ENCODE measurements at places on chromosomes 11 and 22.

GRCh38 chr11:86704710-86705109 is 32.3 kb upstream of the ME3 start:
- no peaks in the 10 kb centered on the region for H3K27me3 ChIP-seq
- no peak overlapping the region for H3K27ac ChIP-seq
- no peak for DNase-seq
- H3K4me1 ChIP-seq = peaks cover 6% of the 10 kb centered on the region
- no peaks in the 10 kb centered on the region for H3K36me3 ChIP-seq
- no peak overlapping the region for H3K4me3 ChIP-seq

DNA sequence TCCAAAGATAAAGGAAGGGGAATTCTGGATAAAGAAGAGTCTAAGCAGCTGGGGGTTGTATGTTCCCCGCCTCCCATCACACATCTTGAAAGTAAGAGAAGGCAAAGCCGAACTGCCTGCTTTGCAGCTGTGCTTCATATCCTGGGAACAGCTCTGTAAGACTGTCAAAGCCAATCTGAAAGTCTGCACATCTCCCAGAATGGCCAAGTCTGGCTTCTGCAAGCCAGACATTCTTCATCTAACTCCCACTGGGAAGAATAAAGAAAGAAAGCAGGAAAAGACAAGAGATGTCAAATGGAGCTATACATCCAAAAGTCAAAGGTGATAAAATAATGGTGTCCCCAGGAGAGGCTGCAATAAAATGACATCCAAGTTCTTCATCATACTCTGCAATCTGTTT is 15.4 kb downstream of the MORC2 start:
- no peaks in the 10 kb centered on the region for H3K4me1 ChIP-seq
- no peak for DNase-seq
- no peak overlapping the region for H3K4me3 ChIP-seq
- no peaks in the 10 kb centered on the region for H3K27me3 ChIP-seq
- H3K27ac ChIP-seq = no peak overlapping the region

- no peak overlapping the region for H3K27ac ChIP-seq
- H3K4me1 ChIP-seq = no peaks in the 10 kb centered on the region
- DNase-seq = no peak
- no peaks in the 10 kb centered on the region for H3K27me3 ChIP-seq
Observed at GRCh38 chr11:110973401-110973980, 261.3 kb upstream of the ARHGAP20 start.

DNA sequence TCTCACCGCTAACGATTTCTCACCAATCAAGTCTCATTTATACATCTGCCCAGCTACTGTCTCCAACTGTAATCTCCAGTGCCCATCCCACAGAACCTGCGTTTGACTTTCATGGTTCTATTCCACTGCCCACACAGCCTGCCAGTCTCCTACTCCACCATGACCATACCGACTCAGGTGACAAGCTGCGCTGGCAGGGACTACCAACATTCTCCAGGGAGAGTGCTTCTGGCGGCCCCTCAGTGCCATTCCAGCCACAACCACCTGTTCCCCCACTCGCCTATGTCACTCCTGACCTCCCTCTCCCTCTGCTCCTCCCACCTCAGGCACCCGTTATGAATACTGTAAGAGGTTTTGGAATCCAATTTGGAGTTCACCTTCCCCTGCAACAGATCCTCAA is 108.5 kb upstream of the BID start:
- H3K4me3 ChIP-seq = no peak overlapping the region
- H3K27ac ChIP-seq = no peak overlapping the region
- H3K27me3 ChIP-seq = no peaks in the 10 kb centered on the region
- no peaks in the 10 kb centered on the region for H3K4me1 ChIP-seq
- no peak for DNase-seq

- H3K4me1 ChIP-seq = no peaks in the 10 kb centered on the region
- no peak for DNase-seq
- no peaks in the 10 kb centered on the region for H3K36me3 ChIP-seq
- H3K27me3 ChIP-seq = peaks cover 68% of the 10 kb centered on the region
- H3K4me3 ChIP-seq = no peak overlapping the region
- no peak overlapping the region for H3K27ac ChIP-seq
Observed at GRCh38 chr11:133953547-133953946, 3.2 kb downstream of the IGSF9B start.

DNA sequence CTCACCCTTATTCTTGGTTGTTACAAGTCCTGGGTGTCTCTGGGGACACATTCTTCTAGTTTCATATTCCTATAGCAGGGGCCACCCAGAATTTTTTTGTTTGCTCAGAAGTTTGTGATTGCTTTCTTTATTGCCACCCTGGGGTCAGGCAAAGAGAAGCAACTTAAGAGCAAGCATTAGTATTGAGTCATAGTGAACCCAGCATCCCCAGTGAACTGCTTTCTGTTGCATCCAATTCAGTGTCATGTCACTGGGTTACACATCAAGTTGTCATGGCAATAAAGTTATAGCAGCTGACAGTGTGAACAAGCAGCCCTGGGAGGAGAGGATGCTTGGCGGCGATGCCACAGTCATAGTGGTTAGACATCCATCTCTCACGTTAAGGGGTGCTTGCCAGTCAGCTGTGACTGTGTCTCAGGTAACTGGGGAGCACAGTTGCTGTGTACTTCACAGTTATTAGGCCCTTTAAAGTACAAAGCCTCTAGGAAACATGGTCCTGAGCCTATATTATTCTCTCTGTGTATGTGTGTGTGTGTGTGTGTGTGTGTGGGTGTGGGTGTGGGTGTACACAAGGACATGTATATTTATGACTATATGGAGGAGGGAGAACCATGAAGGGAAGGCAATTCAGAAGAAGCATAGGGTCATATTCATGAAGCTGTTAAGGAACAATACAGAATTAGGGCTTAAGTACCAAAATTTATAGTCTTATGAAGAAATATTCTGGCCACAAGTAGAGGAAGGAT is 52.5 kb downstream of the TRIM44 start:
- no peaks in the 10 kb centered on the region for H3K4me1 ChIP-seq
- H3K4me3 ChIP-seq = no peak overlapping the region
- H3K36me3 ChIP-seq = no peaks in the 10 kb centered on the region
- no peaks in the 10 kb centered on the region for H3K27me3 ChIP-seq
- no peak for DNase-seq

DNA sequence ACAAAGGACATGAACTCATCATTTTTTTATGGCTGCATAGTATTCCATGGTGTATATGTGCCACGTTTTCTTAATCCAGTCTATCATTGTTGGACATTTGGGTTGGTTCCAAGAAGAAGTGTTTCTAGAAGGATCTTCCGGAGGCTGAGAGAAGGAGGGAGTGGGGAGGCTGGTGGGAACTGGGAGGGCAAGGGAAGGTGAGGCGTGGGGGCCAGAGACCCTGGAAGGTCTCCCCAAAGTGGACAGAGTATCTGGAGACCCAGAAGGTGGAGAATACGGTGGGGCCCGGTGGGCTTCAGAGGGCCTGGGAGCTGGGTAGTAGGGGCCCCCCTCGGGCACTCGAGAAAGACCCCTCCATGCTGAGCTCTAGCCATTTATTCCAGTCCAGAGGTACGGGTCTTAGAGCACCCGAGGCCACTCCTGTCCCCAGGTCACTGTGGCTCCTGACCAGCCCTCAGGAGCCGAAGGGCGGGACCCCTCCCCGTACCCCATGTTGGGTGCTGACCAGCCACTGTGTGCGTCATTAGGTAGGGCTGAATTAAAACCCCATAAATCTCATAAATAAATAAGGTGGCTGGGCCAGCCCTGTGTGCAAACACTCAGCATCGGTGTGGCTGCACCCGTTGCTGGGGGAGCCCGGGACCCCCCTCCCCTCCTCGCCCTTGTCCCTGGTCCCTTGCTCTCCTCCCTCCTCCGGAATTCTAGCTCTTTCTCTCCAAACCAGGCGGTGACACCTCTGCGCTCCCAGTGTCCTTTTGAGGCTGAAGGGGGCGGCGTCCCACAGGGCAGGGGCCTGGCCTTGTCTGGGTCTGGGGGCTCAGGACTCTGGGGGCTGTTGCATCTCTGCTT is 38.8 kb upstream of the MUC5AC start:
- no peaks in the 10 kb centered on the region for H3K36me3 ChIP-seq
- no peaks in the 10 kb centered on the region for H3K4me1 ChIP-seq
- no peaks in the 10 kb centered on the region for H3K27me3 ChIP-seq

DNA sequence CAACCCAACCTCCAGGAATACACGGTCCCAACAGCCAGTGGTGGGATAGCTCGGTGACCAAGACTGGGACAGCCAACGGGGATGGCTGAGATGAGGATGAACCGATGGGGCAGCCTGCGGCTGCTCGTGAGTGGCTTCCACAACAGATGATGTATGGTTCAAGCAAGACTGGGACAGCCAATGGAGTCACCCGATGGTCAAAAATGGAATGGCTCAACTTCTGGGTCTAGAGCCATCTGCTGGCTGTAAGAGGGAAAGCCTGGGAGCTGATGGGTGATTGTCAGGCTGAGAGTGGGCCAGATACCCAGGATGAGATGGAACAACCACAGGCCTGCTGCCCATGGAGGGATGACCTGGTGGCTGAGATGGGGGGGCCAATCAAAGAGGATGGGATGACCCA is 35.5 kb downstream of the SYT7 start:
- H3K27me3 ChIP-seq = no peaks in the 10 kb centered on the region
- no peaks in the 10 kb centered on the region for H3K36me3 ChIP-seq
- no peak overlapping the region for H3K27ac ChIP-seq
- H3K4me1 ChIP-seq = peaks cover 25% of the 10 kb centered on the region

GRCh38 chr11:44873537-44873936 is 77.1 kb downstream of the TP53I11 start:
- H3K27ac ChIP-seq = no peak overlapping the region
- H3K27me3 ChIP-seq = peaks cover 47% of the 10 kb centered on the region
- H3K36me3 ChIP-seq = no peaks in the 10 kb centered on the region

GRCh38 chr22:45105281-45105702 is 58.4 kb upstream of the NUP50 start:
- peaks cover 12% of the 10 kb centered on the region for H3K4me1 ChIP-seq
- peak; percentile 54 for DNase-seq
- peak overlapping the region; percentile 60 for H3K27ac ChIP-seq
- peak overlapping the region; percentile 39 for H3K4me3 ChIP-seq
- no peaks in the 10 kb centered on the region for H3K36me3 ChIP-seq

GRCh38 chr11:78221396-78222315 is 32.9 kb downstream of the USP35 start:
- H3K27ac ChIP-seq = no peak overlapping the region
- peaks cover 2% of the 10 kb centered on the region for H3K4me1 ChIP-seq
- H3K27me3 ChIP-seq = no peaks in the 10 kb centered on the region
- H3K4me3 ChIP-seq = no peak overlapping the region
- H3K36me3 ChIP-seq = 0 out of 2 replicates have a peak, but pooled peaks cover 4% of the 10 kb centered on the region

- H3K27me3 ChIP-seq = no peaks in the 10 kb centered on the region
- no peaks in the 10 kb centered on the region for H3K4me1 ChIP-seq
- H3K27ac ChIP-seq = no peak overlapping the region
- H3K4me3 ChIP-seq = no peak overlapping the region
- no peaks in the 10 kb centered on the region for H3K36me3 ChIP-seq
- DNase-seq = no peak
Observed at GRCh38 chr22:30457981-30458380, 13.8 kb downstream of the SEC14L3 start.

DNA sequence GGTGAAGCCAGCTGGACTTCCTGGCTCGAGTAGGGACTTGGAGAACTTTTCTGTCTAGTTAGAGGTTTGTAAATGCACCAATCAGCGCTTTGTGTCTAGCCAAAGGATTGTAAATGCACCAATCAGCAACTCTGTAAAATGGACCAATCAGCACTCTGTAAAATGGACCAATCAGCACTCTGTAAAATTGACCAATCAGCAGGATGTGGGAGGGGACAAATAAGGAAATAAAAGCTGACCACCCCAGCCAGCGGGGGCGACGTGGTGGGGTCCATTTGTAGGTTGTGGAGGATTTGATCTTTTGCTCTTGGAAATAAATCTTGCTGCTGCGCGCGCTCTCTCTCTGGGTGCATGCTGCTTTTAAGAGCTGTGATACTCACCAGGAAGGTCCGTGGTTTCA is 202.9 kb downstream of the MIAT start:
- no peak overlapping the region for H3K27ac ChIP-seq
- no peak for DNase-seq
- H3K27me3 ChIP-seq = peaks cover 57% of the 10 kb centered on the region
- no peaks in the 10 kb centered on the region for H3K4me1 ChIP-seq

DNA sequence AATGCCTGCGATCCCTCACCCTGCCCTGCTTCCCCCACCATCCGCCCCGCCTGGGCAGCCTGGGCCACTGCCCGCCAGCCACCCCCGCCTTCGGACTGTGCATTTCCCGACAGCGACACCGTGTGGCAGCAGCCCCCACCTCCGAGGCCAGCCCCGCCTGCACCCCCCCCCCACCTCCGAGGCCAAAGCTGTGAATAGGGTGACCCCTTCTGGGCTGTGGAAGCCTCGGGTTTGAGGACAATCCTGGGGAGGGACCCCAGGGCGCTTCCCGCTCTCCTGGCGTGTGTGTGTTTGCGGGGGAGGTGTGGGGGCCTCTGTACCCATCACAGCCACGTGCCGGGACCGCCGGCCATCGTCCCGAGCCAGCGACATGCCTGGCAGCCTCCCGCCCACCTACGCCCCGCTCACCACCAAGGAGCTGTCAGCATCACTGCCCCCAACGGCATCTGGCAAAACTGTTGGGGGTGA is 33.8 kb upstream of the PPARA start:
- H3K27me3 ChIP-seq = no peaks in the 10 kb centered on the region
- H3K4me3 ChIP-seq = no peak overlapping the region
- no peaks in the 10 kb centered on the region for H3K4me1 ChIP-seq

DNA sequence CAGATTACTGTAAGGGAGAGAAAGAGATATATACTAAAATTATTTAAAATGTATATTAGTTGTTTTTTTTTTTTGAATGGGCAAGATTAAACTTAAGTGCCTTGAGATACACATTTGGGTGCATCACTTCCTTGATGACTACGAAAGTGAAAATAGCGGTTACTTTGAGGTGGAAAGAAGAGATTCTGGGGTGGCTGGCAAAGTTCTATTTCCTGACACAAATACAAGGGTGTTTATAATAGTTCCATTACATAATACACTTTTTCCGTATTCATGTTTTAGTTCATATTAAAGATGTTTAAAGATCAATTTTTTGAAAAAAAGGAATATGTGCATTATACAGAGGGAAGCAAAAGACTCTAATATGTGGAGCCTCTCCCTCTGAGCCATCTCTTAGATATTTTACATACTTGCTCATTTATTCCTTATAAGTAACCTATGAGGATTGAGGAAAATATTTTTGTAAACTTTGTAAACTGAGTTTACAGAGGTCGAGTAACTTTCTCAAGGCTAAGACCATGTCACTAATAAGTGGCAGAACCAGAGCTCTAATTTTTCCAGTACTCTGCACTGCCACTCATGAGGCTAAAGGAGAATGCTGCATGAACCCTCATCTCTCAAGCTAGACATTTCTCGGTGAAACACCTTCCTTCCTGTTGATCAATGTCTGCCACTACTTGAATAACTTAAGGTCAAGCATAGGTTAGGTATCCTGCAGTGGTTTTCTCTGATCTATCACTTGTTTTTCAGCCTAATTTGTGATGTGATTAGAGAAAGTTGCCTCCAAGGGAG is 58.6 kb downstream of the DDIAS start:
- H3K27me3 ChIP-seq = no peaks in the 10 kb centered on the region
- no peak overlapping the region for H3K27ac ChIP-seq
- no peak for DNase-seq
- H3K4me1 ChIP-seq = peaks cover 5% of the 10 kb centered on the region

- peak within 1 kb of the TSS; percentile 56 for H3K4me3 ChIP-seq
- no peaks in the 10 kb centered on the region for H3K36me3 ChIP-seq
- DNase-seq = peak; percentile 93
- peaks cover 46% of the 10 kb centered on the region for H3K4me1 ChIP-seq
- H3K27ac ChIP-seq = peak within 1 kb of the TSS; percentile 69
Observed at GRCh38 chr22:37674951-37675929, at the start of gene LGALS1. TSS of gene LGALS1 (plus strand) at chr22:37675636. CDS start at chr22:37675703, 67 bp downstream.

- no peaks in the 10 kb centered on the region for H3K27me3 ChIP-seq
- 0 out of 2 replicates have a peak, but pooled peaks cover 4% of the 10 kb centered on the region for H3K36me3 ChIP-seq
- H3K27ac ChIP-seq = no peak overlapping the region
- peaks cover 18% of the 10 kb centered on the region for H3K4me1 ChIP-seq
- no peak overlapping the region for H3K4me3 ChIP-seq
Observed at GRCh38 chr22:31628362-31628761, 33.7 kb downstream of the PISD start.

Data from PC-9 (cell line).